HS-5 (cell line): ENCODE measurements at places on chromosomes 13 and 19.

- no peak for DNase-seq
Measured at GRCh38 chr13:30499338-30499737, 33.6 kb upstream of the HMGB1 start.

- no peak for DNase-seq
Measured at GRCh38 chr13:73467125-73467524, 408.3 kb downstream of the KLF5 start.

DNA sequence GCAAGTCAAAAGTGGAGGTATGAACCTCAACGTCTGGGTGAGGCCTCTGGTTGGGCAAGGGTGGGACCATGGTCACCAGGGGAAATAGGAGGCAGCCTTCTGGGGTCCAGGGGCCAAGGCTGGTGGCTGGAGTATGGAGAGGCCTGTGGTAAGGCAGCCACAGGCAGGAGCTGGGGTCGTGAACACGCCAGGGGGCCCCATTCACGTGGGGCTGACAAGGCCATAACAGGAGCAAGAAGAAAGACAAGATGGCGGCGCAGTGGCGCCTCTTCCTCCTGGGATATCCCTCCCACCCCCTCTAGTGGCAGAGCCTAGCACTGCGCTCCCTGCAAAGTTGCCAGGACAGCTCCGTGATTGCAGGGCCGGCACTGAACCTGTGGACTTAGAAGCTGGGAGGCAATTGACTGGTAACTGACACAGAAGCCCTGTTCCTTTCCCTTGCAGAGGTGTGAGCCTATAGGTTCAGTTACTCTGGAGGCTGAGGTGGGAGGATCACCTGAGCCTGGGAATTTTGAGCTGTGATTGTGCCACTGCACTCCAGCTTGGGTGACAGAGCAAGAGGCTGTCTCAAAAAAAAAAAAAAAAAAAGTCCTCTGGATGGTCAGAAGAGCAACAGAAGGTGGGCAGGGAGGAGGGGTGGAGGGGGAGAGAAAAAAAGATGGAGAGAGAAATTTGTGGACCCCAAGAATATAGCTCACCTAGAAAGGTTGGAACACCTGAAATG lies 19.7 kb upstream of the EDDM13 start:
- DNase-seq = peak; percentile 22

- no peak for DNase-seq
Measured at GRCh38 chr13:72566526-72566925, 160.9 kb downstream of the MZT1 start.

DNA sequence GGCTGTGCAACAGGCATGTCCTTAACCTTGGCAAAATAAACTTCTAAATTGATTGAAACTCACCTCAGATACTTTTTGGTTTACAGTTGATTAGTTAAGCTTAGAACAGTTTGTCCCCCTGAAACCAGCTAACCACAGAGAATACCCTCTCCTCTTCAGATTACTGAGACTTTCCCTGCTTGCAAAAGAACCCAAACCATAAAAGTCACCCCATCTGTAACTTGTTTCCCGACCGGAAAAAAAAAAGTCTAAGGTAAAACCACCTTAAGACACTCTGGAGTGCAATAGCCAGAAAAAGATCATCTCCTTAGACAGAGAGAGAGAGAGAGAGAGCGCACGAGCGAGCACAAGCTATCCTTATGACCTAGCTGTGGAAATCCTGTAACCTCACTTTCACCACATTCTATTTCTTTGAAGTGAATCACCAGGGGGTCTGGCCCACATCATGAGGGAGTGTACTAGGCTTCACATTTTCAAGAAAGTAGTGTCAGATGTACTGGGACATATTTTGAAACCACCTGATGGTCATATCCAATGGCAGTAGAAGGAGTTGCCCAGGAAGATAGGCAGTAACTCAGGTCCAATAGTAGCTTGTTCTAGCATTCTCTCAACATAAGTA lies 11.1 kb upstream of the GTF2F2 start:
- DNase-seq = no peak

DNA sequence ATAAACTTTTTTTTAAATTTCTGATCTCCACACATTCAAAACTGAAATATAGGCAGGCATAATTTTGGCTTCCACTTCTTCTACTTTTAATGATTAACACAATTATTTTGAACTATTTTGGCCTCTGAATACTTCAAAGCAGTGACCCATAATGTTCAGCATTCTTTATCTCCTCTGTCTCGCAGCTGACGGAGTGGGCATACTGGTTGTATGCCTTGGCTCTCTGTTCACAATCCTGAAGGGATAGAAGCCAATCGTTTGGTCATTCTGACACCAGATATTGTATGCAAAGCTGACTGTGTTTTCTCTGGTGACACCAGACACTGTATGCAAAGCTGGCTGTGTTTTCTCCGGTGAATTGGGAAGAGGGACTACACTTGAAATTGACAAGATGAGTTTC lies 833.0 kb downstream of the EFNB2 start:
- DNase-seq = no peak

GRCh38 chr13:82847595-82847994 lies 1034.7 kb downstream of the SLITRK1 start:
- no peak for DNase-seq

DNA sequence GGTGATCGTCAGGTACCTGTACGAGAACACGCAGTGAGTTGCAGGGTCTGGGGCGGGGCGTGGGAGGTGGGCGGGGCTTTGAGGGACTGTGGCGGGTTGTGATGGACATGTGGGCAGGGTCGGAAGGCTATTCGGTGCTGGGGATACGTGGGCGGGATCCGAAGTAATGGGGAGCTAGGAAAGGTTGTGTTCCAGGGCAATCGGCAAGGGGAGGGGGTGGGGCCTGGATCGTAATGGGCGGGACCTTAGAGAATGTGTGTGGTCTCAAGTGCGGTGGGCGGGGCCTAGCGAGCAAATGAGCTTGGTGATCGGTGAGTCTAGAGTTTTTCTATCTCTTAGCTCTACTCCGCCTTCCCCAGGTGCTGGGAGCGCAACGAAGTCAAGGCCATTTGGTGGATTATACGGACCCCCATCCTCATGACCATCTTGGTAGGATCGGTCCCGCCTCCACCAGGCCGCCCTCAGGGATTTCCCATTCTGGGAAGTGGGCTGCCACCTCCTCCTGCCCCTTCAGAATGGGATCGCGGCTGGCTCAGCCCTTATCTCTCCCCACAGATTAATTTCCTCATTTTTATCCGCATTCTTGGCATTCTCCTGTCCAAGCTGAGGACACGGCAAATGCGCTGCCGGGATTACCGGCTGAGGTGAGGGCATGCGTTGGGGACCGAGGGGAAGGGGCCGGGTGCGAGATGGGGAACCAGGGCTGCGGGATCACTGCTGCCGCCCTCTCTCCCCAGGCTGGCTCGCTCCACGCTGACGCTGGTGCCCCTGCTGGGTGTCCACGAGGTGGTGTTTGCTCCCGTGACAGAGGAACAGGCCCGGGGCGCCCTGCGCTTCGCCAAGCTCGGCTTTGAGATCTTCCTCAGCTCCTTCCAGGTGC lies 9.6 kb downstream of the GIPR start:
- no peak for DNase-seq

DNA sequence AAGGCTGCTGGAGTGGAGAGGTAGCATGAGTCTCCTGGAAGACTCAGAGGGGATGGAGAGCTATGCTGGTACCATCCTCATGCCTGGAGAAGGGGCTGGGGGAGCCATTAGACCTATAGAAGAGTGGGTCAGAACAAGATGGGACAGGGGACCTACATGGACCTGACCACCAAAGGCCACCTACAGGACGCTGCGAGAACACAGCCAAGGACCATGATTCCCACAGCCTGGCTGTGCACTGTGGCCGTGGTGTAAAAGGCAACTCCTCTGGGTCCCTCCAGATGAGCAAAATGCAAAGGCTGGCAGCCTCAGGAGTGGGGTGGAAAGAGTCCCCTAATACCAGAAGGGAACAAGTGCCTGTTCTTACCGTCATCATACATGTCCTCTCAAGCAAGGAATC lies 216.2 kb downstream of the SLC7A1 start:
- no peak for DNase-seq

GRCh38 chr19:12899891-12900518 lies 9.0 kb downstream of the GCDH start:
- no peak for DNase-seq

- DNase-seq = no peak
Measured at GRCh38 chr19:56383826-56384605, 9.3 kb downstream of the ZNF582 start.

DNA sequence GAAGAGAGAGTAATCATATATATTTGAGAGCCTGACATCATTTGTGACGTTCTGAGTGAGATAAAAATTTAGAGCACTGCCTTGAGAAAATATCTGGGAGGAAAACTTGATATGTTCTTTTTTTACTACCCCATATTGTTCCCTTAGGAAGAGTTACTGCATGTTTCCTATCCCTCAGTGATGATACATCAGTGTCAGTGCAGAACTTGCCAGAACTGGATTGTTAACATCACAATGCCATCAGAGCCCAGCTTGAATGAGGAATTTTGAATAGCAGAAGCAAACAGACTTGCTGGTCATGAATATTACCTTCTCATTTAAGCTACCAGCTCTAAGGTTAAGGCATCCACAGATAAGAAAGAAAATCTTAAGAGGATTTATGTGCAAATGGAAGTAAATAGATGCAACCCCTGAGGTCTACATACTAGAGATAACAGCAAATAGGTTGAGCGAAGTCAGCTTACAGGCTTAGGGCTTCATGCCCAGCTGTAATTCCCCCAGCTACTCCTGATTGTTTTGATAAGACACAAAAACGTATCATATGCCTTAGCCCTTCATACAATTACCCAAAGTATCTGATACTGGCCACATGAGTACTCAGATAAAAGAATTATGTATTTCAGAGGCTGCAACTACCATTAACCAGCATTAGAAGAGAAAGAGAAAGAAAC lies 313.7 kb upstream of the ATXN8OS start:
- no peak for DNase-seq

- no peak for DNase-seq
Measured at GRCh38 chr13:48603375-48603774, 50.4 kb upstream of the CYSLTR2 start.

- no peak for DNase-seq
Measured at GRCh38 chr13:24911133-24911908, 147.4 kb downstream of the RNF17 start.

GRCh38 chr19:11587975-11588631 lies 9.2 kb upstream of the ZNF627 start:
- DNase-seq = no peak

- DNase-seq = no peak
Measured at GRCh38 chr19:39224910-39225309, 19.9 kb downstream of the IFNL3 start.

GRCh38 chr13:36559375-36559774 lies 114.4 kb upstream of the SERTM1 start:
- DNase-seq = no peak

- DNase-seq = peak; percentile 9
Measured at GRCh38 chr19:28701491-28701890, 511.5 kb downstream of the UQCRFS1 start.

GRCh38 chr13:26971990-26972887 lies 199.4 kb downstream of the USP12 start:
- no peak for DNase-seq

DNA sequence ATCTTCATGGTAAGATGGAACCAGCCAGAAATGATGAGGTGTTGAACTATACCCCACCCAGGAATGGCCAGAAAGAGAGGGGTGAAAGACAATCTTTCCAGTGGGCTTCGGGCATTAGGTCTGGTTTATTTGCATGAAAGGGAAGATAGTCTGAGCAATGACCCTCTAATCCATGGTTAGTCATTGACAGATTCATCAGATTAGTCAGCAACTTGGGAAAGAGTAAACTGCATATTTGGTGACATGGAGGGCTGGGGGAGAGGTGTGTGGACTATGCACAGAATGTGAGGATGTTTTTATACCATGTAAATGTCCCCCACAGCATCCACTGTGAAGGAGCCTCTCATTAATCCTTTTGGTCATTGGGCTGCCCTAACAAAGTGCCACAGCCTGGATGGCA lies 30.1 kb upstream of the USP12 start:
- no peak for DNase-seq

DNA sequence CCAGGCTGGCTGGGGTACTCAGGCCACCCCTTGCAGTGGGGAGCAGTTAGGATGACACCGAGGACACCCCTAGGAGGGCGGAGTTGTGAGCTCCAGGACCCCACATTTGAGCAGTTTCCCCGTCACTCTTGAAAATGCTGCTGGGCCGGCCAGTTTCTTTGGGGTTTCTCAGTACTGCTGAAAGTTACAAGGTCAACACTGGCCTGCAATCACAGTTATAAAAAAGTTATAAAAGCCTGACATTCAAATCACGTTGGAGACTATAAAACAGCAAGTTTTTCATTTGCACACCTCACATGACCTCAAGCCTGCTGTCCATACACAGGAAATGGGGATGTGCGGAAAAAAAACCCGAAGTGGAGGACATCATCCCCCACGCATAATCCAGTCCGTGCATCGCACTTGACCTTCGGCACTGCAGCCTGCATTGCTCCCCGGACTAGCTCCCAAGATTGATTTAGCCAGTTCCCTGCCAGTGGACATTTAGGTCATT lies 27.0 kb downstream of the DNM2 start:
- DNase-seq = no peak

- no peak for DNase-seq
Measured at GRCh38 chr13:91058066-91058465, 289.4 kb upstream of the MIR17HG start.

- DNase-seq = no peak
Measured at GRCh38 chr13:38376546-38376945, 26.9 kb downstream of the UFM1 start.

GRCh38 chr13:42614436-42615035 lies 40.6 kb downstream of the TNFSF11 start:
- no peak for DNase-seq

GRCh38 chr13:113656831-113657671 lies 947 bp downstream of the ATP4B start:
- DNase-seq = no peak

GRCh38 chr13:43061496-43062280 lies 38.3 kb downstream of the DNAJC15 start:
- DNase-seq = no peak

DNA sequence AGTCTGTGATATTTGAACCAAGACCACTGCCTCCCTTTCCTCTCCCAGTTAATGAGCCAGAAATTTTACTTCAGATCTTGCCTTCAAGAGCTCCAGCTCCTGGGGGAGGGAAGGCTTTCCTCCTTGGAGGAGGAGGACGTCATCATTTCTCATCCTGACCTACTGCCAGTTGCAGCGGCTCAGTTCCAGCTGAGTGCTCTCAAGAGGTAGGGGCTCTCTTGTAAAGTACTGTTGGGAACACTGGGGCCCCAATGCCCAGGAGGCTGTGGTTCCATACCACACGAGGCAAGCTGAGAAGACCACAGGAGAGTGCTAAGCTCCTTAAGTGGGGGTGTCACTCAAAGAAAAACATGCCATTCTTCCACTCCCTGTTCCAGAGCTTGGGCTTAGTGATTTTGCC lies 36.2 kb downstream of the METTL21C start:
- no peak for DNase-seq

DNA sequence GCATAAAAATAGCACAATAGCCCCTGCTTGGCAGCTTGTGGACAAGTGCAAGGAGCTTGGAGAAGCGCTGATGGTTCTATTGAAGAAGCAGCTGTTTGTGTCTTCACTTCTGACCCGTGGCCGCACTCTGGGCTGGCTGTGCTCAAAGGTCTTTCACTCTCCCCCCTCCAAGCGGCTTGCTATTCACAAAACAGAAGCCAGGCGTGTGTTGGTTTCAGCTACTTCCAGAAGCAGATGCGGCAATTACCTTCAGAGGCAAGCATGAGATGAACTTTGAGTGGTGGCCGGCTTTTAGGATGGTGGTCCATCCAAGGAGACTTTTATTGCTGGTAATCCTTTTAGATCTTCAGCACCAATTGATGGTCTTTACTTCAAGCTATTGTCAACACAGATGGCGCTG lies 188.5 kb upstream of the ARGLU1 start:
- DNase-seq = no peak

GRCh38 chr13:46022481-46022880 lies 30.1 kb downstream of the ZC3H13 start:
- no peak for DNase-seq

- no peak for DNase-seq
Measured at GRCh38 chr13:103002279-103002678, 63.9 kb downstream of the SLC10A2 start.
